ENCODE measurements at places on chromosomes 13 and 19.

DNA sequence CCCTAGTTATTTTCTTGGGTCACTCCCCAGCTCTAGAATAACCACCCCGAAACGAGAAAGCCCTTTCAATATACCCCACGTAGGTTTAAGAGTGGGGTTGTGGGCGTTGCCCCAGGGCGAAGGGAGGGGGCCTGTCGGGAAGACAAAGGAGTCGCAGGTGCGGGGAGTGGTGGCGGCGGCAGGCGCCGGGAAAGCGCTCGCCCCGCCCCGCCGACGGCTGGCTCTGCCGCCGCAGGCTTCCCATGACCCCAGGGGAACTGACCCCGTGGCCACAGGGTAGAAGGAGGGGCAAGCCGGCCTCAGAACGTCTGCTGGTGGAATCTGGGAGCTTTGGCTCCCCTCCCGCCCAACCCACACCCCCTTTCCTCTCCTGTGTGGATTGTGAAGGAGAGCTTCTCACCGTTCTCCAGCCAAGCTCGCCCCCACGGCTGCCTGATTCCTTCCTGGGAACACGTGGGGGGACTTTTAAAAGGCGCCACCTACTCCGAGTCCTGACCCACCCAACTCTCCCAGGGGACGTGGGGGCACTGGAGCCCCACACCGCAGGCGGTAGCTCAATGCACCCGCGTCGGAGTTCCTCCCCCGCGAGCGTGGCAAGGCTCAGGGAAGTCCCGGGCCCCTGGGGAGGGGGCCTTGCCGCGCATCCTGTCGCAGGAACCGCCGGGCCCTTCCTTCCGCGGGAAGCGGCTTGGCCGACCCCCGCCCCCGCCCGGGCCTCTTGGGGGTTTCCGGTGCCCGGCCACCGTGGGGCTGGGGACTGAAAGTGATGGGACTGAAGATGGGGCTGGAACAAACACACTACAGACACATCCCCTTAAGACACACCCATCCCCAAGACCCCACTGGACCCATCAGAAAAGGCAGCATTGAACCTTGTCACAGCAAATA is 5.5 kb downstream of the IER2 start:
- DNase-seq, result peak; percentile 83

GRCh38 chr13:107644136-107644535 is 571.2 kb downstream of the LIG4 start:
- DNase-seq, result no peak

- DNase-seq, result no peak
Observed at GRCh38 chr13:75946536-75947284, 310.6 kb downstream of the LMO7 start.

GRCh38 chr13:45548281-45548680 is 67.3 kb downstream of the ERICH6B start:
- no peak for DNase-seq

DNA sequence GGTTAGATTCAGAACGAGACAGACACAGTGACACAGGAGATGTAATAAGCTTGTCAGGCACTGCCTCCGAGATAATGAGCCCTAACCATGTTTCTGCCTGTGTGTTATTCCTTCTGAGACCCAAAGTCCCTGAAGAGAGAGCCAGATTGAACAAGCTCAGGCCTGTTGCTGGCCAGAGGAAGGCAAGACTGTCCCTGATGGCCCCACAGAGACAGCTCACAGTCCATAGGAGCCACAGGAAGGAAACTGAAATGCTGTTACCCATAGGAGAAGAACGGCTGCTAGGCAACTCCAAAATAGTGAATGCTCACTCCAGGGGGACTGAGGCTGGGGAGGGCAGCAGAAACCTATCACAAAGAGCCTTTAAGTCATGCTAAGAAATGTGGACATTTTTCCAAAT is 31.8 kb upstream of the RFXAP start:
- no peak for DNase-seq

DNA sequence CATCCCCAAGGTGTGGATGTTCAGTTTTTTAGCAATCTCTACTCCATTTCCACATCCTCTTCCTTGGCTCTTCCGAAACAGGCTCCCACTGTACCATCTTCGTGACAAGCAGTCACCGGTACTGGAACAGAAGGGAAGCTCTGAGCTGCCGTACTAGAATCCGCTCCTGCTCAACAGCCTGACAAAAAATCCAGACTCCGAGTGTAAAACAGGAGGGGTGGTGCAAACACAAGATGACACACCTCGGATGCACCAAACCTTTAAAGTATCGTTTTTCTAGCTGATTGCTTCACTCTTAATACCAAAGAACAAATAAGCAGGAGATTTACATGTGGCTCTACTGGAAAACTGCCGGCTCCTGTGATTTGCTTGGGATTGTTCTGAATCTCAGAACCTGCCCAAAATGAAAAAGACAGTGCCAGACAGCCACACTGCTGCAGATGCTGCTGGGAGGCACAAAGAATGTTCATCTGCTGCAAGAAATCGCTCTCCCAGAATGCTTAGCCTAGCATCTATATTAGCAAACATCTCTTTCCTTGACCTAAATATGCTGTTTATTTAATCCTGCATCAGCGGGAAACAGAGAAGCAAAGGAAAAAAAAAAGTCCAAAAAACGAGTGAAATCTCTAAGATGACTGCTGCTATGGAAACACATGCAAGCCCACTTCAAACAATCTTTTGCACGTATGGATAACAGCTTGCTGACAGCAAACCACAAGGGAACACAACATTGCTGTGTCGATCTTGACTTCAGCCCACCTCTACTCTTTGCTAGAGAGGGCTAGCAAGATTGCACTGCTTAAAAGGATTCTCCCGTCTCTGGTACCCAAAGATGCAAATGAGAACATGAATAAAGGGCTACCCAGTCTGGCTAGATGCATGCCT is 38.0 kb upstream of the DOCK9 start:
- DNase-seq, result peak; percentile 12

DNA sequence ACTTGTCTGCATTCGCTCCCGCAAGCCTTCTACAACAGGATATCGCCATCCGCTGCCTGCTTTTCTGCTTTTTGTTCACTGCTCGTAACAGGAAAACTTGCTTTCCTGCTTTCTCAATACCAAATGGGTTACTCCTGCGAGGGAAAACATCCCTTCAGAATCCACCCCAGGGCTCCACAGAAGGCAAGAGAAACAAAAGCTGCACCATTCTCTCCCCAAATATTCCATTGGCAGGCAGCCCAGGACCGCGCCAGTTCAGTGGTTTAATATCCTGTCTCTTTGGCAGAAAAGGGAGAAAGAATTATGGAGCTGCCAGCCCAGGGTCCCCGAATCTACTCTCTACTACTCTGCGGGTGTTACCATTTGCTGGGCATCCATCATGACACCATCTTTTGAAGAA is 84.7 kb upstream of the DOCK9 start:
- DNase-seq, result no peak

DNA sequence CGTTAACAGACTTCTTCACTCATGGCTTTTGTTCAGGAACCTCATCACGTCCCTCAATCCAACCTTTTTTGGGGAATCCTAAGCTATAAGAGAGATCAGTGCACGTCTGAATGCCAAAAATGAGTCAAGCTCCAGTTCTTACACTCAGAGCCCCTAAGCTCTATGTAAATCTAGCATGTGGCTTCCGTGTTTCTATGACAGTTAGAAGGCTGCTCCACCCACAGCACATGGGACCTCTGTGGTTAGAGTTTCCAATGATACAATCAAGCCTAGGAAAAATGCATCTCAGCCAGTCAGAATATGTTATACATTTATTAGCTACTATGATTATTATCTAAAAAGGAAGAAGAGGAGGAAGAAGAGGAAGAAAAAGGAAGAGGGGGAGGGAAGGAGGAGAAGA is 135.9 kb downstream of the ENOX1 start:
- DNase-seq, result no peak

DNA sequence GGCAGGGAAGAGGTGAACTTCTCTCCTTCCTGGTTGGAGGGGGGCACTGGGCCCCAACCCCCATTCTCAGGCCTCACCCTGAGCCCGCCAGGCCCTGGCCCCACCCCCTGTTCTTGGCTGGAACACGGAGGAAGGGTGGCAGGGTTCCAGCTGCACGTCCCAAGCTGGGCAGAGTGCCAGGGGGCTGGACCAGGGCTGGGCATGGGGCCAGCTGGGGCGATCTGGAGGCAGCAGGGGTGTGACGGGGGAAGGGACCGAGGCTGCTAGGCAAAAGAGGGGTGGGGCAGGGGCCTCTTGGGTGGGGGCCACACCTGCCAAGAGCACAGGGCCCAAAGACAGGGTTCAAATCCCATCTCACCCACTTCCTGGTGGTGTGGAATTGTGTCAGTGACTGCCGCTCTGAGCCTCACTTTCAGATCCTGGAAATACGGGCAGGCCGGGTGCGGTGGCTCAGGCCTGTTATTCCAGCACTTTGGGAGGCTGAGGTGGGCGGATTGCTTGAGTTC is 2.2 kb downstream of the HIF3A start:
- DNase-seq, result no peak

- DNase-seq, result no peak
Observed at GRCh38 chr19:31290931-31291590, 58.2 kb downstream of the TSHZ3 start.

GRCh38 chr19:27794494-27795042 is 1418.4 kb downstream of the UQCRFS1 start:
- no peak for DNase-seq

- DNase-seq, result no peak
Observed at GRCh38 chr19:32174386-32175113, 170.9 kb upstream of the ZNF507 start.

Measured in central memory CD4-positive, alpha-beta T cell (primary cell).